ENCODE measurements at places on chromosomes 12 and 14.

DNA sequence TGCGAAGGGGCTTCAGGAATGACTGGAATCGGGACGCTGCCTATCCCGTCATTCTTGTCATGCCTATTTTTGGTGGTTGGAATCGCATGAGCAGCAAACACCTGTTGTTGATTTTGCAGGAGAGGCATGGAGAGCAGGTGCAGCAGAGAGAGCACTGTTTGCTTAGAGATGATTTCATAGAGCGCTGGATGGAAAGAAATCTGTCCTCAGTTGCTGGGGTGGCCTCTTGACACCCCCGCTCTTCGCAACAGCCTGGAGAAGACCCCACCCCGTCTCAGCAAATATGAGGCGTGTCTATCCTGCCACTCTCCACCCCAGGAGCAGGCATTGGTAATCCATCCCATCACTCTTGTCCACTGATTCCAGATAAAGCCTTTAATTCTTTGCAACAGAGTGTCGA lies 19.3 kb upstream of the NCOR2 start:
- peak; percentile 95 for DNase-seq

DNA sequence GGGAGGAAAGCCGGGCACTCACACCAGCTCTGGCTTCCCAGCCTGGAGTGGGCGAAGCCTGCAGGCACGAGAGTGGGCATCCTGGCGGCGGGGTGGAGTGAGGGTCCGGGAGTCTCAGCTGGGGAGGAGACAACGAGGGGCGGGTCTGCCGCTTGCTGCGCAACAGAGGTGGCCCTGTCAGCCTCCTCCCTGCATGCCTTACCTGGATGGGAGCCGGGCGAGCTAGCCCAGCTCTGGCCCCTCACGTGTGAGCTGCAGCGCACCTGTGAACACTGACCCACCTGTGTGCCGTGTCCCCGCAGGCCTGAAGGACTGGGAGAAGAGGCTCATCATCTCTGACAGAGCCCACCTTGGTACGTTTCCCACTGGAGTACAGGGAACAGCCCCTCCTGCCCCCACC lies 13.9 kb upstream of the SIVA1 start:
- DNase-seq: no peak

DNA sequence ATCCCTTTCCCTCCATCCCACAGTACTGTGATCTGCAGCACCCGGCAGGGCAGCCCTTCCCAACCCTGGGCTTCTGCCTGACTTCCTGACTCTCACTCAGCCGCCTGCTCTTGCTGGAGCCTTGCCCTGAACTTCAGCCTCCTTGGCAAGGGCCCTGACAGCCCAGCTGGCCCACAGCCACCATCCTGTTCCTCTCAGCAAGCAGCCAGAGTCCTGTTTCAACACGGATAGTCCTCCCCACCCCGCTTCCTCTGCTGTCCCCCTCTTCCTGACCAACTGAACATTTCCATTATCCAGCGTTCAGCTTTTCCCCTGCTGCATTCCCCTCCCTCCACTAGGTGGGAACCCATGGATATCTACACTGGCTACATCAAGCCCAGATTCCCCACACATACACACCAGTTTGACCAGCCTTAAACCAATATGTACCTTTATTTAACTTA lies 74.0 kb upstream of the MDM1 start:
- no peak for DNase-seq

DNA sequence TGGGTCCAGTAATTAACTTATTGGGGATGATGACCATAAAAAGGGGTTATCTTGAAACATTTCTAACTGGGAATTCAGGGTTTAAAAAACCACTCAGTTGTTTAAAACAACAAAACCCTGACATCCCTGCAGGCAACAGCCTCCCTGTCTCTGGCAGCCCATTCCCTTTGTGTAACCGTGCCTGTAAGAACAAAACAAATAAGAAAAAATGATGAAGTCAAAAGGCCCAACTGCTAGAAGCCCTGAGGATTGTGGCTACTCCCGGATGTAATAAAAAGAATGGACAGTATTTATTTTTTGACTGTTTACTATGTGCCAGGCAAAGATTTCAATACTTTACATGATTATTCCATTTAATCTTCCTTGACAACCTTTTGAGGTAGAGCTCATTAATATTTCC lies 75.3 kb downstream of the TMCC3 start:
- DNase-seq: no peak

- peak; percentile 8 for DNase-seq
Measured at GRCh38 chr12:4817880-4818279, 91.8 kb upstream of the KCNA1 start.

- DNase-seq: no peak
Measured at GRCh38 chr12:132206046-132206434, 61.8 kb downstream of the NOC4L start.

DNA sequence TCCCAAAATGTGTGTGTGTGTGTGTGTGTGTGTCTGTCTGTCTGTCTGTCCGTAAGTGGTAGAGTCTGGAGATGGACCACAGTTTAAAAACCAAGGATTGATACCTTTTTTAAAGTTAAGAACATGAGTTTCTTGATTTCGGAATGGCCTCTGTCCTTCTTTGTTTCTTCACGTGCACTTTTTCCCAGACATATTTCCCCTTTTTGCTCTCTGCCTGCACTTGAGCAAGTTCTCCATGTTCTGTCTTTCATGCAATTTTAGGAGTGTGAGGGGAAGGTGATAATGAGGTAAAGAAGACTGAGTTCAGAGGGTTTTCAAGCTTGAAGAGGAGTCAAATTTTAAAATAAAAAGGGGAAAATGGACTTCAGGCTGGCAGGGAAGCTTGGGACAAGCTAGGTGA lies 12.7 kb downstream of the OLR1 start:
- no peak for DNase-seq

DNA sequence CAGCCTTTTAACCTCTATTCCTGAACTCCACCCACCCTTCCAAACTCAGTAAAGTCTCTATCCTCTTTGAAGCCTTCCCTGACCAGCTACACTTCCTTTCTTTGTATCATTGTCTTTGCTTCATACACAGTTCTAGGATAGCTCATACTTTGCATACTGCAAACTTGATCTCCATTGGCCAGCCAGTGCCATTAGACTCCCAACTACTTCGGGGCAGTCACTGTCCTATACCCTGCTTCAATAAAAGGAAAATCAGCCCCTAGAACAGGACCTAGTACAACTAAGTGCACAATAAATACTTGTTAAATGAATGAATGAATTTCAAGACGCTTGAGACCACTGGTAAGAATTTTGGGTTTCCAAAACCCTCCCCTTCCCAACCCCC lies 521 bp upstream of the PIP4K2C start:
- no peak for DNase-seq

DNA sequence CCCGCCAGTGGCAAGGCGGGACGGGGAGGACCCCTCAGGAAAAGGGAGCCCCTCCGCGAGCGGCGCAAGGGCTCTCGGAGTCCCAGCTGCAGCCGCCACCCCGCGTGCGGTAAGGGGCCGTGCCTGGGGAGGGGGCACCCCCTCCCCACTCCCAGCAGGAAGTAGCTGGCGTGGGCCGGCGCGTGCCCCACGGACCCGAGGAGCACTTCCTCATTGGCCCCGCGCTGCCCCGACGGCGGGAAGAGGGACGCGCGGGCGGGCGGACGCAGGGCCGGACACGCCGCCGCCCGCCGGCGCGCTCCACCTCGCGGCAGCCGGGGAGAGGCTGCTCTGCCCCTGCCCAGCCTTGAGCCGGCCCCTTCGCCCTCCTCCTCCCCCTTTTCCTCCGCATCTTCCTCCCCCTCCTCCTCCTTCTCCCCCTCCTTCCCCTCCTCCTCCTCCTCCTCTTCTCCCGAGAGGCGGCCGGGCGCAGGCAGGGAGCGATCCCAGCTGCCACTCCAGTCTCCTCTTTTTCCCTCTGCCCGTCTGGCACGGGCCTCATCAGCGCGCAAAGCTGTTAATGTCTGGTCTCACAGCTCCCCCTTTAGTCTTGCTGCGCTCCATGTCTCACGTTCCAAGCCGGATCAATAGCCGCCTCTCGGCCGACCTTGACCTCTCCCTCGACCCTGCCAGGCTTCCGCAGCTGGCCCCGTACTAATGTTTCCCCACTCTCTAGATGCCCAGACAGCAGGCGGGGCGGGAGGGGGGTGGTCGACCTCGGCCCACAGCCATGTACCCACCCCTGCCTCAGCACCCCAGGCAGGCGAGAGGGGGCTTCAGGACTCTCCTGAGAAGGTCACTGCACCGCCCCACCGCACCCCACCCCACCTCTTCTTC lies 2.6 kb upstream of the BCL11B start:
- peak; percentile 56 for DNase-seq

- DNase-seq: no peak
Measured at GRCh38 chr12:3097836-3098235, 20.7 kb downstream of the TSPAN9 start.

GRCh38 chr12:42180990-42181596 lies 36.4 kb upstream of the GXYLT1 start:
- DNase-seq: no peak

GRCh38 chr12:802242-803120 lies 50.1 kb downstream of the WNK1 start:
- no peak for DNase-seq

- DNase-seq: no peak
Measured at GRCh38 chr12:51349026-51349425, 2.5 kb upstream of the CELA1 start.

GRCh38 chr14:91839749-91840148 lies 27.6 kb downstream of the TC2N start:
- no peak for DNase-seq

DNA sequence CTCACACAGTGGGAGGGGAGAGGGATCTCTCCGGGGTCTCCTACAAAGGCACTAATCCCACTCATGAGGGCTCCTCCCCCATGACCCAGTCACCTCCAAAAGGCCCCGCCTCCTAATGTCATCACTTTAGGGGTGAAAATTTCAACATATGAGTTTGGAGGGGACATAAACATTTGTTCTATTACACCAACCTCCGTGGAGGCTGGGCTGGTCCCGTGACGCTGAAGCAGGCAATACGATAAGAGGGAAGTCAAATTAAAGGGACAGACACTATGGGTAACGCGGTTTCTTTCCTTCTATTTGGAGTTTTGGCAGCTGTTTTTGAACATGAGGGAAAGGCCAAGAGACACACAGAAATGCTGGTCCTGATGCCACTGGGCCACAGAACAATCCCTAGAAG lies 175.7 kb upstream of the VASH1 start:
- DNase-seq: no peak

DNA sequence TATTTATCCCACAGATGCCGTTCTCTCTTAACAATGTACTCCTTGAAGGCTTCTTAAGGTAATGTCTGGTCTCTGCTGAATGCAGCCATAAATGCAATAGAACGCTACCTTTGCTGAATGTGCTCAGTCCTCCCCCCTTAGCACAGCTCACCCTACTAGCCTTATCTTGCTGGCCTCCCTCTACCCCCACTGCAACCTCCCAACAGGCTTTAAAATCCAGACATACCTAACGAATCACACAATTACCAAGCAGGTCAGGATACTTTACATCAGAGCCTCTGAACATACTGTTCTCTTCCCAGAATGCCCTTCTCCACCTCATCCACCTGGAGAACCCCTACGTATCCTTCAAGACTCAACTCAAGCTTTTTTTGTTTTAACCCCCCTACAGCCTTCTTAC lies 51.0 kb upstream of the CRADD start:
- no peak for DNase-seq

DNA sequence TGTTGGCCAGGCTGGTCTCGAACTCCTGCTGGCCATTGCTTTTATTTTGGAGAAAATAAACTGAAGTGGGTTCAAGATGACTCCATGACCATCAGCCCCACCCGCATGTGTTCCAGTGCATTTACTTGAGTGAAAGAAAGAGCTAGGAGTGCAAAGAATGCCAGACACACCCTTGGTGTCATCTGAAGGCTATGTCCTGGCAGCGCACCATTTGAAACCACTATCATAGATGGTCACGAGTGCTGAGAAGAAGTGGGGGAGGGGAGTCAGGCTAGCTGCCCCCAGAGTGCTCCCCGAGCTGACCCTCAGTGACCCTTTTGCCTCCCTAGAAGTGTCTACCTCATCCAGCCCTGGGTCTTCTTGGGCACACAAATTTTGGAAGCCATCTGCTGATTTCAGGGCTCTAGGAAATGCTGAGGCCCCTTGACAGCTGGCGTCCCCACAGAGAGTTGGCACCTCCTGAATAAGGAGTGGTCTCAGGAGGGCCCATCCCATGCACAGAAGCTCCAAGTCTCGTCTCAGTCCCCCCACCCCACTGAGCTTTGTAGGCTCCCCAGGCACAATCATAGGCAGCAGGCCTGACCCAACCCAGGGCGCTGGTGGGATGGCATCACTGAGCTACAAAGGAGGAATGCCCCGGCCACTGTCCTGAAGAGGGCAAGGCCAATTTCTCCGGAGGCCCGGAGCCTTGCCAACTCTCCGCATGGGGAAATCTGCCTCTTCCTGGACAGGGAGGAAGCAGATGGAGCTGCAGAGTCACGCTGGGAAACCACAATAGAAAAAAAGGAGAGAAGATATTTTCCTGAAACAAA lies 28.0 kb downstream of the PXN start:
- no peak for DNase-seq

GRCh38 chr12:52278575-52279421 lies 4.4 kb downstream of the KRT86 start:
- peak; percentile 72 for DNase-seq

GRCh38 chr12:104805186-104805585 lies 152.9 kb downstream of the SLC41A2 start:
- no peak for DNase-seq

DNA sequence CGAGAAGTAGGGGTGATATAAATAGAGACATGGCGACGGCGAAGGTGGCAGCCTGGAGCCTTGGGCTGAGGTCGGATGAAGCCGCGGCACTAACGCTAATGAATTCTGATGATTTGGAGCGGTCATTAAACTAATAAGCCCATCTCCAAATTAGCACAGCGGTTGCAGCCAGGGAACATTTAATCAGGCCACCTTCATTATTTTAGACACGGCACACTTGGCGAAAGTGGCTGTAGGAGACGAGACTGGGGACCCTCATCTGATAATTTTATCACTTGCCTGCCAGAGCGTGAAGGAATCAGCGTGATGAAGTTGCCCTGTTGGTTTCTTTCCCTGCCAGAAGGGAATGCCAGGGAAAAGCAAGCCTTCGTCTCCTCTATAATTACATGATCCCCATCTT lies 664.3 kb upstream of the TBX3 start:
- DNase-seq: no peak

DNA sequence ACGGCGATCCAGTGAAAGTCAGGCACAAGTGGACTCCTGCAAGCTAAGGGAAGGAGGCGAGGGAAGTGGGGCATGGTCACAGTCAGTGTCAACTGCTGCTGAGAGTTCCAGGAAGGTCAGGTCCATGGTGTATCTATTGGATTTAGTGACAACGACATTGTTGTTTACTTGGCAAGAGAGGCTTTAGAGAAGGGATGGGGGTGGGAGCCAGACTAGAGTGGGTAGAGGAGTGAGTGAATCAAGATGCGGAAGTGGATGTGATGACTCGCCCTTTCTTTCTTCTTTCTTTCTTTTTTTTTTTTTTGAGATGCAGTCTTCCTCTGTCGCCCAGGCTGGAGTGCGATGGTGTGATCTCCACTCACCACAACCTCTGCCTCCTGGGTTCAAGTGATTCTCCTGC lies 12.5 kb downstream of the P2RX7 start:
- no peak for DNase-seq

All from NCI-H774 (cell line).